Activated T-cell treated with anti-CD3 and anti-CD28 coated beads for 1 hour (primary cell): ENCODE measurements at places on chromosomes 11 and 22.

DNA sequence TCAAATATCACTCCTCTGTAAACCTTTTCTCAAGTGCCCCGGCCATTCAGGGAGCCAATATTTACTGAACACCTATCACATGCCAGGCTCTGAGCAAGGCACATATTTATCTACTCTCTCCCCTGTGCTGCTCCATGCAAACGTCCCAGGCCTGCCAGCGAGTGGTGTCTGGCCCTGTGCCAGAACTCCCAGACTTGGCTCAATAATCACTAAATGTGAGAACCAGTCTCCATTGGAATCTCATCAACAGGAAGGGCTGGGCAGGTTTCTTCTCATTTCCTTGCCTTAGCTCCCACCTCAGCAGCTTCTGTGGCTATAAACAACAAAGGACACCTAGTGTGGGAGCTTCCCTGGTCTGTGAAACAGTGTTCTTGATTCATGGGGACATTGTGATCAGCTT, 21.7 kb downstream of the RASSF10 start:
- no peak for DNase-seq

GRCh38 chr22:37008365-37008764, 10.9 kb downstream of the TST start:
- no peak for DNase-seq

- no peak for DNase-seq
Measured at GRCh38 chr11:46338636-46338987, 8.7 kb upstream of the DGKZ start.

DNA sequence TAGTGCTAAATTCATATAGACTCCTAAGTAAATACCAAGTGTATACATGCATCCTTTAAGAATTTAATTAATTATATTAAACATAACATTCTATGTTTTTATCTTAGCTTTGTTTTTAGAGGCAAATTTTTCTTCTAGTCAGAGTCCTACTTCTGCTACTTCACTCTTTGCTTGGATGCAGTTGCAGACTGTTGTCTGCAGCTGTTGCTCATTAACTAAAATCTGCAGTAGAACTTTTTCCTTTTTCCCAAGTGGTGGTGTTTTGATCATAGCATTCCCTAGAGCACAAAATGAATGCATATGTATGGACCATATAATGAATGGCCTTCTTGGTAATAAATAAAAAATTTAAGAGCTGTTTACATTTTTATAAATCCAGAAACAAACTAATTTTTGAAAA, 198.3 kb downstream of the CASP12 start:
- DNase-seq, result no peak

- DNase-seq, result no peak
Measured at GRCh38 chr11:67287355-67288197, 1.5 kb upstream of the ANKRD13D start.

GRCh38 chr11:70712471-70712870, 314.1 kb downstream of the CTTN start:
- no peak for DNase-seq

DNA sequence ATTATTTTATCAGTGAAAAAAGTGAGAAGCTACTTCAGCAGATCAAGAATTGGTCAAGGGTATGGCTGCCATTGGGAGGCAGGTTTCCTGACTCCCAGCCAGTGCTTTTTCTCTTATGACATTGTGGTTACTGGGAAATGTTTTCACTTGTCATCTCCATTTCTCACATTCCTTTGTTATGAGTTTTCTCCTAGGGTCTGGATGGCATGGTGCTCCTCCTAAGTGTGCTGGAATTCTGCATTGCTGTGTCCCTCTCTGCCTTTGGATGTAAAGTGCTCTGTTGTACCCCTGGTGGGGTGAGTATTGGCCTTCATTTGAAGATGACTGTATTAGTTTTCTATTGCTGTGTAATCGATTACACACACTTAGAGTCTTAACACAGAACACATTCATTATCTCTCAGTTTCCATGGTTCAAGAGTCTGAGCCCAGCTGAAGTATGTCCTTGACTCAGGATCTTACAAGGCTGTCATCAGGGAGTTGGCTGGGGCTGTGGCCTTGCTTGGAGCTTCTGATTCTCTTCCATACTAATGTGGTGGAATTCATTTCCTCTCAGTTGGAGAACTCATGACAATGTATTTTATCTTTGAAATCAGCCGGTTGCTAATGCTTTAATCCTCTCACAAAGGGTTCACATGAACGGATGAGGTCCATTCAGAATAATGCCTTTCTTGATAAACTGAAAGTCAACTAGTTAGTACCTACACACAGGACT, 21.0 kb upstream of the MS4A6E start:
- no peak for DNase-seq

DNA sequence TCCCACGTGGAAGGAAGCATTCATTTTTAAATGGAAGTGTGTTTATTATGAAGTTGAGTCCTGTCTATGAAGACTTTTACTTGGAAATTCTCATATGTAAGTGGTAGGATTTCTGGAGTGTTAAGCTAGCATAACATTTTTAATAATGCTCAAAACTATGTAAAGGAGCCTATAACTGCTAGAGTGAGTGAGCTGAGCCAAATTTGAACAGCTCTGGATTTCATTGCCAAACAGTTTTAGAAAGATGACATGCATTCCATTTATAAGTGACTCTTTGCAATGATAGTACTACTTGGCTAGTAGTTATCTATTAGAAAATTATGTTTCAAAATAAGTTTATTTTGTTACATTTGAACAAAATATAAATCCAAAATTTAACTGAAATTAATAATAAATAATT, 721.2 kb downstream of the LUZP2 start:
- DNase-seq, result no peak
